ENCODE measurements at places on chromosomes 13 and 19.

- DNase-seq = no peak
These were observed 605 bp downstream of the CAPNS1 start for GRCh38 chr19:36140304-36141038.

- DNase-seq = no peak
These were observed 35.2 kb downstream of the SPRY2 start for GRCh38 chr13:80305737-80306136.

DNA sequence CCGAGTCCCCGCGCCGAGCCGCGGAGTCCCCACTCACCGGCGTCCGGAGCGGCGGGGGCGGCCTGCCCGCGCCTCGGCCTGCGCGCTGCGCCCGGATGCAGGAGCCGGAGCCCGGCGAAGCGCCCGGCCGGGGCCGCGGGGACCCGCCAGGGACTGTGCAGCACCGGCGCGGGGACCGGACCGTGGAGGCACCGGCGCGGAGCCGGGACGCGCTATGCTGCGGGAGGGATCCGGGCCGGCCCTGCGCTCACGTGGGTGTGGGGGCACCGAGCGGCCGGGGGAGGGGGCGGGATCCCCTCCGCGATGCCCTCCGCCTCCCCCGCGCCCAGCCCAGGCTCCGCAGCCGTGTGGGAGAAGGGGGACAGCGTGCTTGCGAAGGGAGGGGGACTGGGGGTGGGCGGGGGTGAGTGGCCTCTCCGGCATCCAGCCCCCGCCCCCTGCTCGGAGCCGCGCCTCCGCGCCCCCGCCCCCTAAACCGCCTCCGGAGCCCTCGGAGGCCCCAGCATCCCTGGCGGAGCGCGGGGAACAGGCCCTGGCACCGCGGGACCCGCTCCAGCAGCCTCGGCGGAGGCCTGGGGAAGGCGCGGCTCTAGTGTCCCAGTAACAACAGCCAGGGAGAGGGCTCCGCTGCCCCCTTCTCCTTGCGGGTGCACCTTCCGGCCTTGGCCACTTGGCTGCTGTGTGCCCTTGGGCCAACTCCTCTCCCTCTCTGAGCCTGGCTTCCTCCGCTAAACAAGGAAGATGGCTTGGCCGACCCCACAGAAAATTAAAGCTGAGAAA, at the start of gene SLC1A6:
TSS of gene SLC1A6 (minus strand) at position 389 of the 780 bp plus-strand sequence. CDS start 6,954 bp downstream, outside the sequence.
- DNase-seq = no peak

DNA sequence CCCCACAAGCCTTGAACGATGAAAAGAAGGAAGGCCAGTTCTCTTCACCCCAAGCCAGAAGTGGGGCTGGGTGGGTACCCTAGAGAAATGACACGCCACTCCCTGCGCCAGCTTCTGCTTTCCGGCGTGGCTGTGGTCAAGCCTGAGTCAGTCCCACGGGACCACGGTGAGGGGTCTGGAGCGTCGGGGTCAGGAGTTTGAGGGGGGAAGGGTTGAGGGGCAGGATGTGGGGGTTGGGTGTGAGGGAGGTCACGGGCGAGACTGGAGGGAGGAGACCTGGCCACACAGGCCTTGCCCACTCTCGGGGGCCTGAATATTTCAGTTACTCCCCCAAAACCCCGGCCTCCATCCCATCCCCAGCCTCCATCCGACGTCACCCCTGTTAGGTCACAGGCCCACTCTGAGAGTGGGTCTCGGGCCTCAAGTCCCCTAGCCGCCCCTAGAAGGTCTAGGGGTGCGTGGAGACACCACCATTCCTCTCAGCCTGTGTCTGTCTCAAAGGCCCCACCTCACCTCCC, 500 bp upstream of the IFI30 start:
- no peak for DNase-seq

DNA sequence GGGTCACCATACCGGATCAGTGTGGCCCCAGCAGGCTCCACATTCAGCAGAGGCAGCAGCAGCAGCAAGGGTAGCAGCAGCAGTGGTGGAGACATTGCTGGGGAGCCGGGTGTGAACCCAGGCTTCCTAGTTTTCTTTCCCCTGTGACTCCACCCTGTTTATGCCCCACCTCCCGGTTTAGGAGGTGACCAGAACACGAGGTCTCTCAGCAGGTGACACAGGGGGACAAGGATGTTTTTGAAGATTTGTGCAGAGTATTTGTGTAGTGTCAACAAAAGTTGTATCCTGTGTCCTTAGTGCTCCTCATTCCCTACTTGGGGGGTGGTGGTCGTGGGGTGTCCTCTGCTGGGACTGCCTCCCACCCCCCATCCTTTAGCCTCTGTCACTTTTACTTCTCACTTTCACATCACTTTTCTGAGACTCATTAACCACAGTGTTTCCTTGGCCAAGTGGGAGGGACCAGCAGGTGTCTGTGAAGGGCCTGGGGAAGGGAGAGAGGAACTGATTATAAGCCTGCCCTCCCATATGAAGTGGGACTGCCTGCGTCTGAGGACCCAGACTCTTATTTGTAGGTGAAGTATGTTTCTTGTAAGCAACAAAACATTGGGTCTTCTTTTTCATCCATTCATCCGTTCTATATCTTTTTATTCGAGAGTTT, 15.6 kb upstream of the KCNC3 start:
- peak; percentile 76 for DNase-seq

DNA sequence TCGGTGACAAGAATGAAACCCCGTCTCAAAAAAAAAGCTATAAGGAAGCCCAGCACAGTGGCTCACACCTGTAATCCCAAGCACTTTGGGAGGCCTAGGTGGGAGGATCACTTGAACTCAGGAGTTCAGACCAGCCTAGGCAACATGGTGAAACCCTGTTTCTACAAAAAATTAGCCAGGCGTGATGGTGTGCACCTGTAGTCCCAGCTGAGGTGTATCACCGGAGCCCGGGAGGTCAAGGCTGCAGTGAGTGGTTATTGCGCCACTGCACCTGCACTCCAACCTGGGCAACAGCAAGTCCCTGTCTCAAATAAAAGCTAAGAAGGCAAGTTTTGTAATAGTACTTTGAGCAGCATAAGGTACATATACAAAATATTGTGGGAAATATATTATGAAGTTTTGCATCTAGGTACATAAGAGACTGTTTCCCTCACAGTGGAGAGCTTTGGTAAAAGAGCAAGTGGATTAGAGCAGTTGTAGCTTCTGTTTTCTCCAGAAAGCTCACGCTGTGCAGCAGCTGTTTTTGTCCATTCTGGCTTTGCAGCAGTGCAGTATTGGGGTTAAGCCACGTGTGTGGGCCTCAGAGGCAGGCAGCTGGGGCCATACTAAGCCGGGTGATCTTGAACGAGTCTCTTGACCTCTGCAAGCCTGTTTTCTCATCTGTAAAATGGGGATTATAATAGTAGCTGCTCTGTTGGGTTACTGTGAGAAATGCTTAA, 35.4 kb downstream of the ARHGAP35 start:
- DNase-seq = no peak

DNA sequence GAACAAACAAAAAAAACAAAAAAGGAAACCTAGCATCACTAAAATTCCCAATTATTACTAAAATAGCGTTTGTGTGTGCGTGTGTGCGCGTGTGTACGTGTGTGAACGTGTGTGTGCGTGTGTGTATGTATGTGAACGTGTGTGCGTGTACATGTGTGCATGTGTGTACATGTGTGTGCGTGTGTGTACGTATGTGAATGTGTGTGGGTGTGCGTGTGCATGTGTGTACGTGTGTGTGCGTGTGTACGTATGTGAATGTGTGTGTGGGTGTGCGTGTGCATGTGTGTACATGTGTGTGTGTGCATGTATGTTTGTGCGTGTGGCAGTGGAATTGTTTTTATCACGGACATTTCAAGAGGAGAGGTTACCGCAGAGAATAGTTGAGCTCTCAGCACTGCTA, 21.6 kb downstream of the CATSPERD start:
- no peak for DNase-seq

DNA sequence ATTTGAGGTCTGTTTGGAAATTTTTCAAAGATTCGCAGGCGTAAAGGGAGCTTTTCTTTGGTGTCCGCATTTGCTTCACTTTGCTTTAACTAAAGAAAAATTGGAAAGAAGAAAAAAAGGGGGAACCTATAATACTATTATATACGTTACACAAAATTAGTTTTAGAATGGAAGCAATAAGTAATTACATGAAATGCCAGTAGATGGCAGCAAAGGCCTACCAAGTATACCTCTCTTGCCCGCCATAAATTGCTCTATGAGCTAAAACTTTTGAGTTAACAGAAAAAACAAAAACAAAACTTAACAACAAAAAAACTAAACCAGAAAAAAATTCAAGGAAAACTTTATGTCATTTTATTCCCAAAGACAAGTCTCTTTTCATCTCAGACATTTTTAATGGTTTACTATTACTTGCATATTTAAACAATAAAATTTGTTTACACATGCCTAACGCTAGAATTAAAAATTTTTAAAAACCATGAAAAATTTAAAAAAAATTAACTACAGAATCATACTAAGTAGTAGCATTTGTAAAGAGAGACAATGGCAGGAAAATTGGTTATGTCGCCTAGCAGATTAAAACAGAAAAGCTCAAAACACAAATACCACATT, 271.4 kb downstream of the NALCN start:
- peak; percentile 74 for DNase-seq

DNA sequence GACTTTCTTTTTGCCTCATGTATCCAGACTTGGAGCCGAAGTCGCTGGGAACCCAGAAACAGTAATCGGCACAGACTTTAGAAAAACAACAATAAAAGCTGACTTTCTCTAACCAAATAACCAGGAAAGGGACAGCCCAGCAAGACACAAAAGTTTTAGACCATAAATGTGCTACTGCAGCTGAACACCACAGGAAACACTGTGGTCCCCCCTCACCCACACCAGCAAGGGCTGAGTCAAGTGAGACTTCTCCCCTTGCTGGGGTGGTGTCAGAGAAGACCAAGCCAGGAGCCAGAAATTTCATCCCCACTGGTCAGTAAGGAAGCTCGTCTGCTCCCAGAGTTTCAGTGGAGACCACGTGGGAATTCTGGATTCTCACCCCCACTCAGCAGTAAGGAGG, 70.6 kb downstream of the ESD start:
- DNase-seq = no peak

DNA sequence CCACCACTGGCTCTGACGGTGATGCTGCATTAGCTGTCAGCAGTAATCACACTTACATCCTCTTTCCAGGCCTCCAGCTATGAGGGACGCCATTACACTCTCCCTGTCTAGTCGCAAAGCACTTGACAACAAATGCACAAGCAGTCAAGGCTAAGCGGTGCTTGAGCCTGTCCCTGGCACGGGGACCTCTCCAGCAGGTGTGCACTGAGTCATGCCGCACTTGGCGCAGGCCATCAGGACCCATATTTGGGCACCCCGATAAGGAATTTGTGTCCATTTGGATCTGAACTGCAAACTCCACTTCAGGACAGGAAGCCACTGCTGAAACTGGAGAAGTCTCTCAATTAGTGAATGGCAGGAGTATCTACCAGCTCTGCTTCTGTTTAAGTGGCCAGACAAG, 301.9 kb upstream of the OBI1 start:
- no peak for DNase-seq

- DNase-seq = no peak
These were observed 2.5 kb downstream of the IL4I1 start for GRCh38 chr19:49894011-49894664.

- no peak for DNase-seq
These were observed 6.0 kb upstream of the KATNAL1 start for GRCh38 chr13:30313311-30313710.

- DNase-seq = no peak
These were observed 285.9 kb downstream of the DNAJC15 start for GRCh38 chr13:43309311-43309710.

- DNase-seq = no peak
These were observed 17.7 kb upstream of the KLF5 start for GRCh38 chr13:73040968-73041596.

DNA sequence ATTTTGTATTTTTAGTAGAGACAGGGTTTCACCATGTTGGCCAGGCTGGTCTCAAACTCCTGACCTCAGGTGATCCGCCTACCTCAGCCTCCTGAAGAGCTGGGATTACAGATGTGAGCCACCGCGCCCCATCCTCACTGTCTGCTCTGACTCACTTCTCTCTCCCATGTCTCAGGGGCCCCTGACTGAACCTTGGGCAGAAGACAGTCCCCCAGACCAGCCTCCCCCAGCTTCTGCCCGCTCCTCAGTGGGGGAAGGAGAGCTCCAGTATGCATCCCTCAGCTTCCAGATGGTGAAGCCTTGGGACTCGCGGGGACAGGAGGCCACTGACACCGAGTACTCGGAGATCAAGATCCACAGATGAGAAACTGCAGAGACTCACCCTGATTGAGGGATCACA, 5.0 kb downstream of the SIGLEC9 start:
- DNase-seq = no peak

- peak; percentile 11 for DNase-seq
These were observed 1.3 kb downstream of the ZNF616 start for GRCh38 chr19:52138278-52138982.

- no peak for DNase-seq
These were observed 1.0 kb downstream of the REX1BD start for GRCh38 chr19:18589380-18590272.

DNA sequence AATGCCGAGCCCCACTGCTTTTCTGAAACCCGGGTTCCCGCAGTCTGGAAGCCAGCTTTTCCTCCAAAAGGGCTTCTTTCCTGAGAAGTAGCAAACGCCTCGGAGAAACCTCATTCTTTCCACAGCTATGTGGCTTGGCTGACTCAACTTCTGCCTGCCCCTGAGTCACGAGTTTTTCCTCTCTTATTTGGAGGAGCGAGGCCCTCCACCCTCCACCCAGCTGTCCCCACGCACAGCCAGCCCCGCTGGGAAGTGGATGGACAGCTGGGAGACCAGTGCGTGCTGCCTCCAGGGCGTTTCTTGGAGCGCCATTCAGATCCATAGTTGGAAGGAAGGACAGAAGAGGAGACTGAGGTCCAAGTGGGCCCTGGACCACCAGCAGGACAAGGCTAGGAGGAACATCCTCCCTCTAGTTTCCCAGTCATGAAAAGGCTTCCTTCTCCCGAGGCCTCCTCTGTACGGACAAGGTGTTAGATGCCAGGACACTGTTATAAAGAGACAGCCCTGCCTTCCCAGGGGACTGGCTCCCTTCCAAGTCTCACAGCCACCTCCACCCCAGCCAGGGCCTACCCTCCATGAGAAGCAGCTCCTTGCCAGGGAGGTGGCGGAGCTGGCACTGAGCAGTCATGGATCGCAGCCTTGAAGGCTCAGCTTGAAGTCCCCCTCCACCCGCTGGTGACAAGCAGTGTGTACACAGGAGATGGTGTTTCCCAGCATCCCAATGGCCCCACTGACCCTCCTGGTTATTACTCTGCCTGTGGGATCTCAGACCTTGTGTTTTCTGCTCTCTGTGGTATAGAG, 2.5 kb upstream of the PLEKHF1 start:
- DNase-seq = no peak

DNA sequence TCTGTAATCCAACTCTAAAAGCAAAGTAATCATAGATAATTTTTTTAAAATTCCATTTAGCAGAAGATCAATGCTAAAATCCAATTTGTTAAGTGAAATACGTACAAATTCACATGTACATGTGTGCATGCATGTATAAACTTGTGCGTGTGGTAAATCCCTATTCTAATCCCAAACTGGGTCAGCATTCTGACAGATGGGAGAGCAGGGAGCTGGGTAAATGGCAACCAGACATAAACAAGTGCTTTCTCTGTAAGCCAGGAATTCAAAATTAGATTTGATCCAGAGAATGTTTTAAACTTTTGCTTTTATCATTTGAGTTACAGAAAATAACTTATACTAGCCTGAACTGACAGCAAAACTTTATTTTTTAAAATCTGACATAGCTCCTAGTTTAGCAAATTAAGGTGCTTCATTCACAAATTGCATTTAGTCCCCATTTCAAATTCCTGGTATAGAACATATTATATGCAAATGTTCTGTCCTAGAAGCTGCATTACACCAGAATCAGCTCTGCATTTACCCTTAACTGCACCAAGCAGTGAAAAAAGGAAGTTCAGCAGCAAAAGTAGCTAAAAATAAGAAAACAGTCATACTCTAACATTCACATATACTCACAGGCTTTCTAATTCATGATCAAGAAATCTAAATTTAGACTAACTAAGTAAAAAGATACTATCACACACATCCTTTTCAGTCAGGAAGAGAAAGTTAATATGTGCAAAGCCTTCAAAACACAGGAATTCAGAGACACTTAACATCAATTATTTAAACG, 32.6 kb downstream of the UBL3 start:
- DNase-seq = peak; percentile 60
